Glomerular endothelial cell (primary cell): ENCODE measurements at places on chromosomes 1 and 21. TPM values are rescaled to one million over a fixed set of nuclear protein-coding genes. Genes with fewer than 3 reads are reported as not detected.

DNA sequence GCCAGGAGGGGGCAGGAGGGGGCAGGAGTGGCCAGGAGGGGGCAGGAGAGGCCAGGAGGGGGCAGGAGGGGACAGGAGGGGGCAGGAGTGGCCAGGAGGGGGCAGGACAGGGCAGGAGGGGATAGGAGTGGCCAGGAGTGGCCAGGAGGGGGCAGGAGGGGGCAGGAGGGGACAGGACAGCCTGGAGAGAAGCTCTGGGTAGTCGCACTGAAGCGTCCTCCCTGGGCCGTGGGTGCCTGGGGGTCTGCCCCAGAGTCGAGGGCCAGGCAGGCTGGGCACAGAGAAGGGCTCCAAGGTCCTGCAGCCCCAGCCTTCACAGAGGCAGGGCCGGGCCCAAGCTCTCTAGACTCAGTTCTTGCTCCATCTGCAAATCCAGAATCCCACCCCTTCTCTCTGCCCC is 22.9 kb downstream of the MEGF6 start:
- DNase-seq = no peak

- DNase-seq = no peak
Measured at GRCh38 chr21:33899199-33899598, 16.4 kb downstream of the ATP5PO start.

DNA sequence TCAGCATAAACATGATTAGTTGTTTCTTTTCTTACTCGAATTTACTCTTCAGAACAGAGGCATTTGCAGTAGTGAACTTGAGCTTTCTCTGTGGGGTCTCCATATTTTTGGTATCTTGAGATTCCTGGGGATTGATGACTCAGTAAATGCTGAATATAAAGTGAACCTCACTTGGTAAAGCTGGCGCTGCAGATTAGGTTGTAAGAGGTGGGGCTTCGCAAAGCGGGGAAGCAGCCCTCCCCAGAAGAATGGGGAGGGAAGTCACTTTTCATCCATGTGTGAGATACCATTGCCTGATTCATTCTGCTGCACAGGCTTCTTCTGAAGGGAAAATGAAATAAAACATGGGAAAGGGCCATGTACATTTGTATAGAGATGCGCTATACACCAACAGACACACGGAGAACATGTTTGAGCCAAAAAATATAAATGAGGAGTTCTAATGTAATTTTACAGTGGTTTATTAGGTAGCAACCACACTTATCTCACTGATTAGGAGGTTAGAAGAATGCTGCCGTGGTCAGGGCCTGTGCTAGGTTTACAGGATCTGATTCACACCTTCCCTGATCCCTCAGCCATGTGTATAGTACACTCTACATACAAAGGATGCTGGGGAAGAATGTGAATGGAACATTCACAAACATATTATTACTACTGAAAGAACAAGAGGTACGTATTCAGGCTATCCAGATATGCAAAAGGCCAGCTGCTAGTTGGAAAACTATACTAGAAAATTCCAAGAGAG is 63.5 kb downstream of the DNTTIP2 start:
- no peak for DNase-seq

DNA sequence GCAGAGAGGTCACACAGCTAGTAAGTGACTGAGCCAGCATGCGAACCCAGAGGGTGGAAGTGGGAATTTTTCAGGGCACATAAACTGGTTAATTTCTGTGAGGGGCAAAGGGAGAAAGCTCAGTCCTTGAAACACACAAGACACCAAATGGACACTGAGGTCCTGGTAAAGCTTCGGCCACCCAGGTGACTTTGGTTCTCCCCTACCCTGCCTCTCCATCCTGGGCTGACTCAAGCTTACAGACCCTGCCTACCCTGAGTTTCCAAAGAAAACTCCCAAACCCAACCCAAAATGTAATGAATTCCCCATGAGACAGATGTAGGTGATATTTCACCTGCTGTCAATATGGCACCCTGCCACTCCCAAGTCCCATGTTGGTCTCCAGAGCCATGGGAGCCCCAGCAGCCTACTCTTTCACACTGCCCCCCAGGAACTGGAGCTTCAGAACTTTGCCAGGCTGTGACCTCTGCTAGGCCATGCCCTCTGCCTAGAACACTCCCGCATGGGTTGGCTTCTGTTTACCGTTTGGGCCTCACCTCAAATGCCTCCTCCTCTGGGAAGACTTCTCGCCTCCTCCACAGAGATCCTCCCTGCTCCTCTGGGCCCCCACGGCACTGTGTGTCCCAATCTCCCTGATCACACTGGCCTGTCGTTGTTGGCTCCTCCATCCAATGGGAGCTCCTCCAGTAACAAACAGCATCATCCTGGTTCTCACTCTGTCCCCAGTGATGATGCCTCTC is 3.7 kb upstream of the LRP8 start:
- DNase-seq = no peak

DNA sequence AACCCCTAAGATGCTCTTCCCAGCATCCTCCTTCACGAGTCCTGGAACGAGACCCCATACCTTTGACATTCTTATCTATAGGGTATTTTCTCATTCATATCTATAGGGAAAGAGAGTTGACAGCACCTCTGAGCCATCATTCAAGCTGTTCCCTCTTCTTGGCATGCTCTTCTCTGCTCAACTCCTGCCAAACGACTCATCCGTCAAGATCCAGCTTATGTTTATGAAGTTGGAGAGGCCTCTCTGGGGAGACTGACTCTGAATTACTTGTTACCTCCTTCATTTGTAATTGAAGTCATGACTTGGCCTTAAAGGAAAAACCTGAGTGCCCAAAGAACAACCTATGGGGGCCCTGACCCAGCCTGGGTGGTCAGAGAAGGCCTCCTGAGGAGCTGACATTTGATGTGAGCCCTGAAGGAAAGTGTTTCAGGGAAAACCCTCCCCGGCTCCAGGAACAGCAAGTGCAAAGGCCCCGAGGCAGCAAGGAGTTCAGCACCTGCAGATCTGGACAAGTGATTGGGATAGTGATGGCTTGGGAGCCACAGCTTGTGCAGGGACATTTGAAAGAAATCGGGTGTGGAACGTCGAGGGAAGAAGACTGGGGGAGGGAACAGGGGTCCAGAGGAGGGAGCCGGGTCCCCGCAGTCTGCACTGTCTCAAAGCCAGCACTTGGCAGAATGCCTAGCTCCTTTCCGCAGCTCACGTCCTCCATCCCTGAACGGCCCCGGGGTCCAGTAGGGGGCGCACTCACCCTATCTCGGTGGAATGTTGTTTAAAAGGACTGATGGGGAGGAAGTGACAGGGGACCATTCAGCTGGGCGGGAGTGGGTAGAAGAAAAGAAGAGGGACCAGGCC is 14.0 kb upstream of the CDA start:
- peak; percentile 63 for DNase-seq

The BTG3 gene
- 39.7 and 46.7 TPM in 2 replicates for total RNA-seq
